ENCODE measurements at places on chromosomes 1 and 21.

DNA sequence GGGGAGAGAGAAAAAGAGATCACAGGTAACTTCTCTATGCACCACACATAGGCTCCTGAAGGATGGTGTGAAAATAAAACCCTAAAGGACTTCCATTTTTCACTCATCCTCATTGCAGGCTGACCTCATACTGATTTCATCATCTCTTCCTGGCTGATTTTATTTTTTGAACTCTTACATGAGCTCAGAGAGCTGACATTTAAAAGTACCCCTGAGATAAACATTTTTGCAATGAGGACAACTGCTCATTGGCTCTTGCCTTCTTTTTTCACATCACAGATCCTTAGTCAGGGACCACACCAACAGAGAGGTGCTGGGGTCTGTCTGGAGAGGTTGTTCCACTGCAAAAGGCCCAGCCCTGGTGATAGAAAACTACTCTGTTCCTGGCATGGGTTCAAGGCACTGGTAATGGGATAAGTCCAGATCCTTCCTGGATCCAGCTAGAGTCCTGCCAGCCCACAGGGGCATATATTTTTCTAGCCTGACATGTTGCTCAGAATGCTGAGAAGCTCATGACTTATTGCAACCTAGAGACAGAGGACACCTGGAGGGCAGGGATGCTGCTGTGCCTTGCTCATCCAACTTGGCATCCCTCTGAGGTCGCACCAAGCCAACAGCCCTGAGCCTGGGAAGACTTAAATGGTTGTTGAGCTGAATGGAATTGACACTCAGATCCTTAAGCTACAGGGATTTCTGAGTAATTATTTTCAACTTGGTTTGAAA lies 360.0 kb downstream of the HHAT start:
- DNase-seq = no peak

- DNase-seq = no peak
Measured at GRCh38 chr1:114118351-114118990, 35.2 kb downstream of the SYT6 start.

GRCh38 chr1:243271996-243272395 lies 16.2 kb downstream of the SDCCAG8 start:
- DNase-seq = no peak

DNA sequence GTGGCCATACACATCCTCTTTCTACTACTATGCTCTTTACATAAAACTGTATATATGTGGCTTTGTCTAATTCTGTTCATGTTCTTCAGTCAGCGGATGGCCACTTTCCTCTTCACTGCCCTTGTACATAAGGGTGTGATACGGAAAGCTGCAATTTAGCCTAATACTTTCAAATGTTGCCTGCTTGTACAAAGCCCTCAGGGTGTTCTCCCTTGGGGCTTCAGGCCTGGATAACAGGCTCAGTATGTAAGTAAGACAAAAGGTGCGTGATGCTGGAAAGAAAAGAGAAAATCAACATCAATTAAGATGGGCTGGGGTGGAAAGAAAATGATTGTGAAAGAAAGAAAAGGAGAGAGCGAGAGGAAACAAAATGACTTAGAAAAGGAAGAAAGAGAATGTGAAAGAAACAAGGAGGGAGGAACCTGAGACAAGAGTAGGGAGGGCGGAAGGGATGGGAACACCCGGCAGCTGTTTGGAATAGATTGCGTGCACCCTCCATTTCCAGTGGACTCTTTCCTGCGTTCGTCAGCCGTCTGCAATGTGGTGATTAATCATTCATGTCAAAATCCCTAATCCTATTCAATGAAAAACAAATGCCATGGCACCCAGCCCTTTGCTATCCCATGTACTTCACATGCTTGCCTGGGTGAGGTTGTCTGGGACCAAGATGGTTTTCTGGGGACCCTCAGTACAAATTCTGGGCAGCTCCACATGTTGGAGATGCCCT lies 553.6 kb downstream of the NUF2 start:
- no peak for DNase-seq

- no peak for DNase-seq
Measured at GRCh38 chr1:59432531-59433439, 135.9 kb downstream of the FGGY start.

- DNase-seq = no peak
Measured at GRCh38 chr1:182192966-182193365, 131.5 kb upstream of the ZNF648 start.

GRCh38 chr1:210776712-210777111 lies 357.2 kb downstream of the KCNH1 start:
- DNase-seq = no peak

DNA sequence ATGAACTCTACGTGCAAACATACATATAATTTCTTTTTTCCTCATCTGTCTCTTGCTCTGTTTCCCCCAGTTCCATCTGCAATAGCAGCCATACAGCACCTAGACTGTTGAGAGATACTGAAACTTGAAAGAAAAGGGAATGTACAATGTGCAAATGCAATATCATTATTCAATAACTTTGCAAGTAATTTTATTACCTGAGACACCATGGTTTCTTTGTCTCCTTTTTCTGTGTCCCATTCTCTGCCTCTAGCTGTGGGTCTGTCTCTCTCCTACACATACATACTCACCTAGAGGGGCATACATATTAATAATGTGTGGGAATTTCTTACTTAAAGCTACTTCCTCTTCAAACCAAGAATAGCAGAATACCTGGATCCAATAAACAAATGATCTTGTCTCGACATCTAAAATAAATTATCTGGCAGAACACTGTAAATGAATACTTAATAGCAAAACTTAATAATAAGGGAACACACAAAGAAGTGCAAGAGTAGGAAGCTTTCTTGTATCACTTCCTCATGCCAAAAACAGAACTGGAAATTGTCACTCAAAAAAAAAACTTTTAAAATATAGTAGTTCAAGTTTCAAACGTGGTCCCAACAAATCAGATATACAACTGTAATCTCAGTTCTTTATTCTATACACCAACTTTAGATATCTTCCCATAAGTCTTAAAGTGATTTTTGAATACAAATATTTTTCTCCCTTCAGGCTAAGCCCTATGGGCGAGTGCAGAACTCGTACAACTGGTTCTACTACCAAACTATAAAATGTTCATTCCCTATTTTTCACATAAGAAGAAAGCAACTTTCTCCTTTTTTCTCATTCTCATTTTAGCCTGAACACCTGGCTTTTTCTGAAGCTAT lies 194.6 kb downstream of the NRIP1 start:
- no peak for DNase-seq

- no peak for DNase-seq
Measured at GRCh38 chr1:234484991-234485739, 6.2 kb upstream of the TARBP1 start.

GRCh38 chr1:90821152-90821787 lies 104.2 kb upstream of the BARHL2 start:
- no peak for DNase-seq

DNA sequence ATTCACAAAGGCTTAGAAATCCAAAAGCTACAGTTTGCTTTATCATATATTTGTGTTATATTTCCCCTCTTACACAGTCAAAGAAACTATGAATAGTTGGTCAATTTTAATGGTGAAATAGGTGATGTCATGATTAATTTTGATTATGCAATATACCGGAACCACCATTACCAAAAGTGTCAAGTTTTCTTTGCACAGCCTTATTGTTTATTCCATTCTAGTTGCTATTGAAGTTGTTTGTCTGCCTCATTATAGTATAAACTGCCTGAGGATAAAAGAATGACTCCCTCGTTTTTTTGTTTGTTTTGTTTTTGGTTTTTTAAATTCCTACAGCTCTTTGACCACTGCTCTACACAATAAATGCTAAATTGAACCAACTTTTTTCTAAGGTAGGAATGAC lies 690.6 kb upstream of the ZP4 start:
- no peak for DNase-seq

DNA sequence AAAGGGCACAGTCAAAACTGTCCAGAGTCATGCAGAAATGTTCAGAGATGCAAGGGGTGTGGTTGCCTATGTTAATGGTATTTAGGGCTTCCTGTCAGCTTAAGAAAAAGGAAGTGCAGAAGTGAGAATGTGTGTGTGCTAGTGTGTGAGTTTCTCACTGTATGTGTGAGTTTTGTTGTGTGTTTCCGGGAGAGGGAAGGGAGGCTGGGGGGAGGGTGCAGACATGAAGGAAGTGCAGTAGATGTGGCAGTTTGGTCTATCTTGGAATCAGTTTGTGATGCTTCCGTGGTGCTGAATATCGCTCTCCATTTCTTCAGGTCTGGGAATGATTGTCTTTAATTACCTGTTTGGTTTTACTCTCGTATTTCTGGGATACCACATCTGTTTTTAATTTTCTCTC lies 16.5 kb upstream of the ATP6V1G3 start:
- peak; percentile 64 for DNase-seq

GRCh38 chr1:105100102-105100501 lies 1350.4 kb downstream of the AMY1C start:
- no peak for DNase-seq

DNA sequence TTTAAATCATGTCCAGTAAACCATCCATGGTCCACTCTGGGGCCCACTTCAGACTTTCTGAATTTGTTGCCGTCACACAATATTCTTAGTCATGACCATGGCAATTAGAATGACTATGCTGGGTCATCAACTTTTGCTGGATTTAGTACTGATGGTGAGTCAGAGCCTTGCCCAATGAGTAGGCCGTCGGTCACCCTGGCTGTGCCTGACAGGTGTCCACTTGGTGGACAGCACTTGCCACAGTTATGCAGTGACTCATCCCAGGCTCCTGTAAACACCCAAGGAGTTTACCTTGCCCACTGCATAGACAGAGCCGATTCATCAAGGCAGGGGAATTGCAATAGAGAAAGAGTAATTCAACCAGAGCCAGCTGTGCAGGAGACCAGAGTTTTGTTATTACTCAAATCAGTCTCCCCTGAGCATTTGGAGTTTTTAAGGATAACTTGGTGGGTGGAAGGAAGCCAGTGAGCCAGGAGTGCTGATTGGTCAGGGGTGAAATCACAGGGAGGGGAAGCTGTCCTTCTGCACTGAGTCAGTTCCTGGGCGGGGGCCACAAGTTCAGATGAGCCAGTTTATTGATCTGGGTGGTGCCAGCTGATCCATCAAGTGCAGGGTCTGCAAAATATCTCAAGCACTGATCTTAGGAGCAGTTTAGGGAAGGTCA lies 333.8 kb downstream of the PTPRU start:
- no peak for DNase-seq

- DNase-seq = no peak
Measured at GRCh38 chr1:8753736-8754135, 63.7 kb downstream of the RERE start.

- DNase-seq = no peak
Measured at GRCh38 chr1:207423560-207424292, 30.4 kb upstream of the CR2 start.

GRCh38 chr1:22050330-22050729 lies 2.2 kb upstream of the CDC42 start:
- DNase-seq = no peak

DNA sequence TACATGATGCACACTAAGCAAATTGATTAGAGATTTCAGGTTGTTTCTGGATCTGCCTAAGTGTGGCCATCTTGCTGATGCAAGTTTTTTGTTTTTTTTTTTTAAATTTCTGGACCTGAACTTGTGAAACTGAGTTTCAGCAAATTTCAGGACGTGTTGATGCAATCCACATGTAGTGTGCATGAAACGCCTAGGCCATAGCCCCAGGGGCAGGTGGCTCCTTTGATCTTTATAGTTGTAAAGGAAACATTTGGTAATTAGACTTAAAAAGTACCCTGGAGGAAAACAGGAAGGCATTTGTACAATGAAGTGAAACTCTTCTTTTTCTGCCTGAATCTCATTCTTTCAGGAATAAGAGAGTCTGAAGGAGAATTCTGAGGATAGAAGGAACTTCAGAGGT lies 162.2 kb upstream of the LHX8 start:
- DNase-seq = no peak

- no peak for DNase-seq
Measured at GRCh38 chr1:8182034-8182761, 135.7 kb upstream of the SLC45A1 start.

GRCh38 chr1:182281541-182281940 lies 110.0 kb downstream of the GLUL start:
- DNase-seq = no peak

DNA sequence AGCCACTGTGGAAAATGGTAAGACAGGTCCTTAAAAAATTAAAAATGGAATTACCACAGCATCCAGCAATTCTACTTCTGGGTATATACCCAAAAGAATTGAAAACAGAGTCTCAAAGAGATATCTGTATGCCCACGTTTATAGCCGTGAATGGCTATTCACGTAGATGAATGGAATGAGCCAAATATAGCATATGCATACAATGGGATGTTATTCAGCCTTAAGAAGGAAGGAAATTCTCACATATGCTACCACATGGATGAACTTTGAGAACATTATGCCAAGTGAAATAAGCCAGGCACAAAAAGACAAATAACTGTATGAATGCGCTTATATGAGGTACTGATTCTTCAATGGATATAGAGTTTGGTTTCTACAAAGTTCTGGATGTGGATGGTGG lies 134.5 kb upstream of the KCNE2 start:
- no peak for DNase-seq

- DNase-seq = no peak
Measured at GRCh38 chr1:80349218-80349617, 1342.7 kb upstream of the ADGRL4 start.

DNA sequence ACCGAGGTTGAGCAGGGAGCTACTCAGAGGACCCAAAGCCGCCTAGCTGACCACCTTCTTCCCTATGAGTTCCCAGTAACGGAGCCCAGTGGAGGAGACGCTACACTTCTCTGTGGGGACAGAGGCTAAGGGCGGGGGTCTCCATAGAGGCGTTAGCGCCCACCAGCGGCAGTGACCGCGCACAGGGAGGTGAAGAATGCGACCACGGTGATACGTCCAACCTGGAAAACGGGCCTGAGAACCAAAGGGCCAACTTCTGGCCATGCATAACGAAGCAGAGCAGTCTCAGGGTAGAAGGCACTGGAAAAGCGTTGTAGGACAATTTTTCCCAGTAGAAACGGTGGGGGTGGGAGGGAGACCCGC lies 400 bp upstream of the COG2 start:
- no peak for DNase-seq

- no peak for DNase-seq
Measured at GRCh38 chr1:203726417-203726867, 38.5 kb upstream of the LAX1 start.

DNA sequence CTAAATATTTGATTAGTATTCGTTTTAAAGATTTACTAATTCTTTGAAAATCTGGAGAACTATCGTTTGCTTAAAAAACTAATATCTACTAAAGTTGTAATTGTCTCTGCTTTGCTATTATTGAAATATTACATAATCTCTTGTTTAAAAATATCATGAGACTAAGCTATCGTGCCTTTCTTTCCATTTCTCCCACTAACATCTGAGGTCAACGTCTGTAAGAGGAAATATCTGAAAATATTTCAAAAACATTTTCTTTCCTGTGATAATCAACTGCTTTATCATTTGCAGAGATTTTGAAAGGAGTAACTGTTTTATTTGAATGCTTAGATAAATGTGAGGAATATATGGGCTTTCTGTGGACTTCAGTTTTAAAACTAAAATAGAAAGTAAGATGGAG lies 694.1 kb downstream of the USP25 start:
- DNase-seq = no peak

DNA sequence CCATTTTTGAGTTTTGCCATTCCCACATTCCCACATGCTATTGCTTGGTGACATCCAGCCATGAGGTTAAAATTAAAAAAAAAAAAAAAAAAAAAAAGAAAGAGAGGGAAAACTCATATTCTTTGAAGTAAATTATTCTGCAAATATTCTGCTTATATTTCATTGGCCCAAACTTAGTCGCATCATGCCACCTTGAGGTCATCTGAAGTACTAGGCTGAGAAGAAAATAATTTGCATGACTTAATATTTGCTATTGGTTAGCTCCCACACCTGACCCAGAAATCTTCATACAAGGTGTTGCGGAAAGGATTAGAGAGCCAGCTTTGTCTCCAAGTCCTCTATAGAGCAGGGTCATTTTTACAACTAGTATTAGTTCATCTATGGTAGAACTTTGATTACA lies 2206.0 kb downstream of the MRPL39 start:
- DNase-seq = no peak
